Activated T-helper 9 cell treated with anti-CD3 and anti-CD28 coated beads, Interleukin-2, amount 50 U/mL, for 16 hours (primary cell): ENCODE measurements at places on chromosomes 3 and 15.

GRCh38 chr15:100942656-100943425 is 23.7 kb downstream of the LRRK1 start:
- no peak for DNase-seq

GRCh38 chr3:130934442-130935089 is 40.7 kb downstream of the ATP2C1 start:
- DNase-seq: no peak

DNA sequence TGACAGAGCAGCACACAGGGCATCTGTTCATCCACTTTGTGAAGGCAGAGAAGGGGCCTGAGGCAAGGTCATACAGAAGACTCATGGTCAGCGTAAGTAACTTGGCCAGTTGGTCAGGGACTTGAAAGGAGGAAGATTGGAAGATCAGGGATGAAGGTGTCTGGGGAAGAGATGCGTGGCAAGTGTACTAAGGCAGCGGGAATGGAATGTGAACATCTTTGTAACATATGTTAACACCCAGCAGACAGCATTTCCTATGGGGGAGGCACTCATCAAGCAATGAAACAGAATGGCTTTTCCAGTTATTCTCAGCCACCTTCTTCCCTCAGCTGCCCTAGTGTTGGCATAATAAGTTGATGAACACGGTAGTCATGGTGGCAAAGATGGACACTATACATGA is 7.8 kb upstream of the RFC4 start:
- DNase-seq: no peak

DNA sequence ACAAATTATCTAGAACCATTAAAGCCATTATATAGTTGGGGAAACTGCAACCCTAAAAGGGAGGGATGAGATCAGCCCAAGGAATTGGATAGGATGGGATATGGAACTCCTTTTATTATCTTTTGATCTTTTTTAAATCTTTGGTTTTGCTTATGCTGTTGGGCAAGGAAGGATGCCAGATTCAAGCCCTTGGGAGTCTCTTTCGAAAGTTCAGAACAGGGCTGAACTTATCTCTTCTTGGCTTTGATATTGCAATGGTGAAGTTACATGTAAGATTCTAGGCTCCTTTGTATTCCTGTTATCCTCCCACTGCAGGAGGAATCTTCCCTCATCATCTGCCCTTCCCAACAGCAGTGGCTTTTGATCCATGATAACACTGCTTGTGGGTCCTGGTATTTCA is 10.0 kb upstream of the SLC22A13 start:
- DNase-seq: no peak

DNA sequence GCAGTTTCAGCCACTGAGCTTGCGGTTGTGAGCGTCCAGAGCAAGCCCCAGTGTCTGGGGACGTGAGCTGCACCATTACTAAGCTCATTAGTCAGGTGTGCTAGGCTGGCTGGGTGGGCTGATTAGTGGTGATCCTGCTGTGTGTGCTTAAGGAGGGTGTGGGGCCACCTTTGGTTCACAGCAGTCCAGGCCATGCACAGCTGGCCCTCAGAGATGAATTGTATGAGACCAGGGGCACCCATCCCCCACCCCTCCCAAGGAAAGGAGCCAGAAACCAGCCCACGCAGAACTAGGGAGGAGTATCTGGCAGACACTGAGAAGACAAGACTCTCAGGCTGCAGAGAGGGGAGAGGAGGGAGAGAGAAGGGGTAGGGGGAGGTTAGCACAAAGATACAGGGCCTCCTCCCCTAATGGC is 3.8 kb downstream of the TYRO3 start:
- no peak for DNase-seq

DNA sequence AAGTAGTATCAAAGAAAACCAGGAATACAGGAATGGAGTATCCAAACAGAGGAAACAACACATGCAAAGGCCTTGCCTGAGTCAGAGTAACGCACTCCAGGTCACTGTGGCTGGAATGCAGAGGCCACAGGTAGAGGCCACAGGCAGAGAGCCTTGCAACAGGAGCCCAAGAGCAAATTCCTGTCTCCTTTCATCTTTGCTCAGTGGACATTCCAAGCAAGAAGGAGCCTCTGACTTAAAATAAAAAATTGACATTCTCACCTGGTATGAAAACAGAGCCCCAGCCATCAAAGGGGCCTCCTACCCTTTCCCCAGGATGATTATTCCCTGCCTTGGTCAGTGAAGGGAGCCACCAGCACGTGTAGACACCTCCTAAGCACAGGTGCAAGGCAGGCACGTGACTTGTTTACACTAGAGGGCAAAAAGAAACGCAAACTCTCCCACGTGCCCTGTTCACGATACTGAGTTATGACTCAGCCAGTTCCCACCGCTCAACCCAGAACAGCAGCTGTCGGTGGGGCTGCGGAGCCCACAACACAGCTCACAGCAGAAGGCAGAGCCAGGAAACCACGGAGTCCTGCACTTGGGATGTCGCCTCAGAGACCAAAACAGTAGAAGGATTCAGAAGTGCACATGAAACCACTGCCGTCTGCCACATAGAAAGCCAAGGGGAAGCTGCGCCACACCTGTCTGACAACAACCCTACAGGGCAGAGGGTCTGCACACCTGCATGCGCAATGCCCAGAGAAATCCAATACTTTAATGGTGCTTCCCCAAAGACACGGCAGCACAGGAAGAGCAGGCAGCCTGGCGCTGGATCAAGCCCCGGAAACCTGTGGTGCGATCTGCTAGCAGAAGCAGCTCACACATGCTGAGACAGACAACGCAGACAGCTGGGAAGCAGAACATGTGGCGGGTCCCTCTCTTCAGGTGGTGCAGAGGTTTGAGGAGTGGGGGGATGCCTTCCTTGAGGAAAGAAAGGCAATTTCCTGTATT is 52.1 kb downstream of the ITGB5 start:
- peak; percentile 19 for DNase-seq

DNA sequence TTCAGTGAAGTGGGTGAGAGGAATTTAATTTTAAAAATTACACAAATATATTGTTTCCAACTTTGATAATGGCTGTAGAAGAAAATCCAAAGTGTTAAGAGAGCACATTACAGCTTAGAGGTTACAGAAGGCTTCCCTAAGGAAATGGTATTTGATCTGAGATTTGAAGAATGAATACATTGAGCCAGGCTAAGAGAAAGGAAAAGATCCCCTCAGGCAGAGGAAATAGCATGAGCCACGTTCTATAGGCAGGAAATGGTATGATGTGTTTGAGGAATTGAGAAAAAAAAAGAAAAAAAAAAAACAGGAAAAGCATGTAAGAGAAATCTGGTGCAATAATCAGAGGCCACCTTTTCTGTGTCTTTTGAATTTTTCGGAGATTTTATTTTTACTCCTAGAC is 48.6 kb downstream of the UNC13C start:
- no peak for DNase-seq

DNA sequence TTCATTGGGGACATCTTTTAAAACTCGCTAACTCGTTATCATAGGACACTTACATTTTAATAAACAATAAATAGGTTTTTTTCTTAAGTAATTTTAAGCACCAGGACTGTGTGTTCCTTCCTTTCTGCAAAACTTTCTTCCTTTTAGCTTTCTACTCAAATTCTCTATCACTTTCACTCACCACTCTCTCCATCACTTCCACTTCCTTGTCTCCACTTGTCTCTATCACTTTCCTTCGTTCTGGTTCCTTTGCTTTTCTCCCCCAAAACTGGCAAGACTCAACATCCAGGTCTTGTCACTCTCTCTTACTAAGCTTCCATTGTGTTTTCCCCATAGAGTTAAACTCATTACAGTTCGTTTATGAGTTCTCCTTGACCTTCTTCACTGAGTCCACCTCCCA is 99.0 kb downstream of the ZPLD1 start:
- DNase-seq: no peak

GRCh38 chr15:63135804-63136203 is 14.1 kb downstream of the LACTB start:
- no peak for DNase-seq

DNA sequence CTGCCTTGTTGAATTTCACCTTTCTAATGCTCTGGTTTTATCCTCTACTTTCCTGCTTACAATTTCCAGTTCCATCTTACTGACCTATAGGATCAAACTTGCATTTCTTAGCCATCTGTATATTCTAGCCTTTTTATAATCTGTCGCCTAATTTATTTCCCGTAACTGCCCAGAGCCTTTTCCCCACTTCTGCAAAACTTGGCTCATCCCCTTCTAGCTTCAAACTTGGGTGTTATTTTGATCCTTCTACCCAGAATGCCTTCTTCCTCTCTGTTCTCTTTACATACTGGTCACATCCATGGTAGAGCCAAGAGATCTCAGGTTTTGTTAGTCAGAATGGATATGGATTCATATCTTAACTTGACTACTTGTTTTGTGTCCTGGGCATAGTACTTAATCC is 2.6 kb downstream of the SACM1L start:
- no peak for DNase-seq

- DNase-seq: no peak
These were observed 30.7 kb downstream of the LRTM1 start for GRCh38 chr3:54897028-54897711.

GRCh38 chr3:197533927-197534725 is 21.6 kb downstream of the BDH1 start:
- no peak for DNase-seq

DNA sequence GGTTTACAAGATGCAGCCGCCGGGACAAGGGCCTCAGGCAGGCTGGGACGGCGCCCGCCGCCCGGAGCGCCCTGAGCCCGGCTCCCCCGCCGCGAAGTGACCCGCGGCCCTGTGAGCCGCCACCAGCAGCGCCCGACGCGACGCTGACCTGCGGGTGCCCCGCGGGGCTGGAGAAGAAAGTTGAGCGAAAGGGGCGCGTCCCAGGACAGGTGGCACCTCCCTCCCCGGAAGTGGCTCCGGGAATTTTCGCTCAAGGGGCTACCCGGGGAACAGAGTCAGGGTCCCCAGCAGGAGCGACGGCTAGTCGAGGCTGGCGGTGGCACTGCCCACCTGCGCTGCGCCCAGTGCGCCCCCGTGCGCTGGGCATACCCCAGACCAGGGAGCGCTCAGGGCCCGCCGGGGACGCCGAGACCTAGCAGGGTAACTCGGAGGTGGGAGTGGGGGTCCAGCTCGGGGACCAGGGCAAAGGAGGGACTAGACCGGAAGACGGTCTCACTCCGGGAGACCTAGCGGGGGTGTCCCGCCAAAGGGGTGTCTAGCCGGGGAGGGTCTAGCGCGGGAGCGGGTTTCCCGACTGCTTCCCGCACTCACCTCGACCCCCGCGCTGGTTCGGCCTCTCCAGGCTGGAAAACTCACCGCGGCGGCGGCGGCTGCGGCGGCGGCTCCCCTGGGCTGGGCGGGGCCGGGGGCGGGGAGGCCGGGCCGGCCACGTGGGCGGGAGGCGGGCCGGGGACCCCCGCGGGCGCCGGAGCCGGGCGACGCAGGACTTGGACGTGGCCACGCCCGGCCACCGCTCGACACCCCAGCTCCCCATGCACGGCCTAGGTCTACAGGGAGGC is 18.4 kb downstream of the SPATA12 start:
- no peak for DNase-seq

- no peak for DNase-seq
These were observed 20.2 kb upstream of the DAPK2 start for GRCh38 chr15:64066451-64066850.

DNA sequence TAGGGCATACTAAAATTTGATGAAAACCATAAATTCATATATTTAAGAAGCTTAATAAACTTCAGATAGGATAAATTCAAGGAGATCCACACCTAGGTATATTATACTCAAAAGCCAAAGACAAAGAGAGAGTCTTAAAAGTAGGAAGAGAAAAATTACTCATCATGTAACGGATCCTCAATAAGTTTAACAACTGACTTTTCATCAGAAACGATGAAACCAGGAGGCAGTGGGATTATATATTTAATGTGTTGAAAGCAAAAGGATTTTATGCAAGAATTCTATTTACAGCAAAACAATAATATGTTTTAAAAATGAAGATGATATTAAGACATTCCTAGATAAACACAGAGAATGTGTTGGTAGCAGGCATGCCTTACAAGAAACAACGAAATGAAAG is 202.7 kb downstream of the OXSM start:
- no peak for DNase-seq

- no peak for DNase-seq
These were observed 170.4 kb upstream of the IQSEC1 start for GRCh38 chr3:13243586-13243985.

- no peak for DNase-seq
These were observed 66.1 kb upstream of the SPATA12 start for GRCh38 chr3:56994391-56994790.

- no peak for DNase-seq
These were observed 11.5 kb upstream of the CLRN1 start for GRCh38 chr3:150984066-150984465.

DNA sequence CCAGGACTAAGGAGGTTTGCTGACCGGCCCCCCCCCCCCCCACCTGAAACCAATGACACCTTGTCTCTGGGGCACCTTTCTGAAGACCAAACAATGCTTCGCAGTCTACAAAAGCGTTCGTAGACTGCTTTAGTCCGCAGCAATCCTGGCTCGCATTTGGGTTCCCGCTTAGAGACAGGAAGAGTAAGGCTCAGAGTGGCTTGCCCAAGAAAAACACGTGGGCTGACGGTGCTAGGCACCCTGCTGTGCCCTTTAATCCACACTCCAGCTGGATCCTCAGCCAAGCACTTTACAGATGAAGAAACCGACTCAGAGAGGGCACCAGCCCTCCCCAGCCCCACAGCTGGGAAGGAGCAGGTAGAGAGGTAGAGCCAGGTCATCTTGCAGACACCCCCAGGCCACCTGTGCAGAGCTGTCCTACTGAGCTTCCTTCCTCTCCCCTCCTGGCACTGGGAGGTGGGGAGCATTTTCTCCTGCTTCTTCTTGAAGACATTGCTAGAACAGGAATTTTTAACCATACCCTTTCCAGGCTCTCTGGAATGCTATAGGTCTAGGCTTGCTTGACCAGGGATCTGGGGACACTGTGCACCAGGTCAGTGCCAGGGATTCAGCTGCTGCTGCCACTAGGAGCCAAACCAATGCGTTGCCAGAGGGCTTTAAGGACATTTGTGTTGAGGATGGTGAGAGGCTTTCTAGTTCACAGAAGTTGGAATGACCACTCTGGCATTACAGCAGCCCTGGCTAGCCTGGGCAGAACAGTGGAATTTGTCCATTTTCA is 1.0 kb upstream of the KLF15 start:
- DNase-seq: no peak

DNA sequence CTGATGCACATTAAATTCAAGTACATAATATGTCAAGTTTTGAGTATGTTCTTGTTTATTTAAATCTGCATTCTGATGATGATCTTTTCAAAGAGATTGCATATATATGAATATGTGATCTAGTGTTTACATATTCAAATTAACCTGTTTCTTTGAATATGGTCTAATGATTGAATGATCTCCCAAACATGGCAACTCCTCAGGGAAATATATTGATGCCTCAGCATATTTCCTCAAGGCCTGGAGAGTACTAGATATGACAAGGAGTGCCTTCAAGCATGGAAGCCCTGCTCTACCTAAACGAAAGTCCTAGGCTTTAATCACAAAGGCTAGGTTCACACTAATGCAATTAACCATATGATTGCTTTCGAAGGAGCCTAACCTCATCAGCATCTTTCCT is 532.8 kb downstream of the ZIC1 start:
- DNase-seq: no peak

- DNase-seq: no peak
These were observed 6.3 kb downstream of the GORASP1 start for GRCh38 chr3:39101022-39101689.
